Suppressor macrophage treated with lipopolysaccharide for 4 hours (primary cell): ENCODE measurements at places on chromosomes 13 and 19.

- no peak for DNase-seq
Measured at GRCh38 chr19:19644054-19644388, 564 bp upstream of the GMIP start.

GRCh38 chr13:98386637-98387036 is 190.3 kb downstream of the STK24 start:
- DNase-seq = no peak

- DNase-seq = no peak
Measured at GRCh38 chr19:40216013-40216776, 2.0 kb downstream of the TTC9B start.

GRCh38 chr13:37216331-37216730 is 110.9 kb upstream of the CSNK1A1L start:
- DNase-seq = no peak

DNA sequence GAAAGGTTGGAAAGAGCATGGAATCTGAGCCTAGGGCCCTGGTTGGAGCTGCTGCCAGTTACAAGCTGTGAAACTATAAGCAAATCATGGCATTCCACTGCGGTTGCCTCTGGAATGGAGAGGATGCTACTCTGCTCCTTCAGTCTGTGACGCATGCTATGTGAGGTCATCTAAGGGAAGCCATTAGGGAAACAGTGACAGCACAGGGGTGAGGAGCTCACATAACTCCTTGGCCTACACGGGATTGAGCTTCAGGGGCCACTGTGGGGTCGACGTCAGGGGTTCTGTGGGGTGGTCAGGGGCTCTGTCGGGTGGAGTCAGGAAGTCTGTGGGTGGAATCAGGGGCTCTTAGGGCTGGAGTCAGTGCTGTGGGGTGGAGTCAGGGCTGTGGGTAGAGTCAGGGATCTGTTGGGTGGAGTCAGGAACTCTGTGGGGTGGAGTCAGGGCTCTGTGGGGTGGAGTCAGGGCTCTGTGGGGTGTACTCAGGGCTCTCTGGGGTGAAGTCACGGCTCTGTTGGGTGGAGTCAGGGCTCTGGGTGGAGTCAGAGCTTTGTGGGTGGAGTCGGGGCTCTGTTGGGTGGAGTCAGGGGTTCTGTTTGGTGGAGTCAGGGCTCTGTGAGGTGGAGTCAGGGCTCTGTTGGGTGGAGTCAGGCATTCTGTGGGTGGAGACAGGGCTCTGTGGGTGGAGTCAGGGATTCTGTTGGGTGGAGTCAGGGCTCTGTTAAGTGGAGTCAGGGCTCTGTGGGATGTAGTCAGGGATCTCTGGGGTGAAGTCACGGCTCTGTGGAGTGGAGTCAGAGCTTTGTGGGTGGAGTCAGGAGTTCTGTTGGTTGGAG is 35.8 kb upstream of the MEDAG start:
- DNase-seq = peak; percentile 67
